ENCODE measurements at places on chromosomes 5 and 9. TPM values are rescaled to one million over a fixed set of nuclear protein-coding genes. Genes with fewer than 3 reads are reported as not detected.
A peak's percentile ranks its signal among the peaks of the same experiment; 100 is the strongest.

GRCh38 chr5:10537624-10538023 is 26.2 kb upstream of the ANKRD33B start:
- H3K36me3 ChIP-seq = no peaks in the 10 kb centered on the region
- H3K27ac ChIP-seq = no peak overlapping the region
- H3K4me1 ChIP-seq = no peaks in the 10 kb centered on the region

- DNase-seq = no peak
- H3K27me3 ChIP-seq = no peaks in the 10 kb centered on the region
- H3K4me1 ChIP-seq = no peaks in the 10 kb centered on the region
- no peak overlapping the region for H3K4me3 ChIP-seq
- no peak overlapping the region for H3K27ac ChIP-seq
These were observed 266.1 kb downstream of the GRIA1 start for GRCh38 chr5:153756540-153756939.

DNA sequence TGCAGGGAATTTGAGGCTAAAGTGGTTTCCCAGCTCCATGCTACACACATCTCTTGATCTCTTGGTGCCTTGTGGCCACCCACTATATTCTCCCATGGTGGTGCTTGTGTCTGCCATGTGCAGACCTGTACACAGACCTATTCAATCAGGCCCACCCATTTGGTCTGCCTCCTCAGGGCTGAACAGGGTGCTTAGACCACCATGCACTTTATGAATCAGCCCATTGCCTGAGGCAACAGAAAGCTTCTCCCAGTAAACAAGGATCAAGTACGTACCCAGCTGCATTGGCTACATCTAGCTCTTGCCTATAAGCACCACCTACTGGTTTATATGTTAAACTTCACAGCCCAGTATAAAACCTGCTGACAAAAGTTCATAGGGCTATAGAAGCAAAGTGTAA is 664.3 kb upstream of the EDIL3 start:
- H3K27me3 ChIP-seq = no peaks in the 10 kb centered on the region
- peak; percentile 4 for DNase-seq
- H3K4me3 ChIP-seq = no peak overlapping the region
- H3K4me1 ChIP-seq = no peaks in the 10 kb centered on the region
- no peak overlapping the region for H3K27ac ChIP-seq
- H3K36me3 ChIP-seq = no peaks in the 10 kb centered on the region

- H3K27ac ChIP-seq = no peak overlapping the region
- peaks cover 2% of the 10 kb centered on the region for H3K36me3 ChIP-seq
- H3K4me3 ChIP-seq = no peak overlapping the region
- no peaks in the 10 kb centered on the region for H3K27me3 ChIP-seq
These were observed 62.3 kb upstream of the STXBP1 start for GRCh38 chr9:127549751-127550150.

DNA sequence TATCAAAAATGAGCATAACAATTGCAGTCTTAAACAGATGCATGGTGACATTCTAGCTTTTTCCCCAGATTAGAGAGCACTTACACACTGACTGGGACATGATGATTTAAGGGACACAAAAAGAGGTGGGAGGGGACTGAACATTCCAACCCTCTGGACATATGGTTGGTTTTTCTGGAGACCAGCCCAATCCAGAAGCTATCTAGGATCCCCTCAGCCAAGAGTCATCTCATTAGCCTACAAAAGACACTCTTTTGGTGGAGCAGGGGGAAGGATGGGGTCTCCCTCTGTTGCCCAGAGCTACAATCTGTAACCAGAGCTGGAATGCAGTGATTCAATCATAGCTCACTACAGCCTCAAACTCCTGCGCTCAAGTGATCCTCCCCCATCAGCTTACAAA is 97.3 kb upstream of the IQGAP2 start:
- no peaks in the 10 kb centered on the region for H3K27me3 ChIP-seq
- H3K36me3 ChIP-seq = no peaks in the 10 kb centered on the region
- H3K27ac ChIP-seq = no peak overlapping the region
- no peak overlapping the region for H3K4me3 ChIP-seq
- no peak for DNase-seq

- H3K4me1 ChIP-seq = peaks cover 9% of the 10 kb centered on the region
- no peak overlapping the region for H3K27ac ChIP-seq
- H3K27me3 ChIP-seq = peaks cover 6% of the 10 kb centered on the region
- no peak for DNase-seq
- H3K4me3 ChIP-seq = no peak overlapping the region
These were observed 16.5 kb upstream of the ODF2 start for GRCh38 chr9:128439273-128439672.

DNA sequence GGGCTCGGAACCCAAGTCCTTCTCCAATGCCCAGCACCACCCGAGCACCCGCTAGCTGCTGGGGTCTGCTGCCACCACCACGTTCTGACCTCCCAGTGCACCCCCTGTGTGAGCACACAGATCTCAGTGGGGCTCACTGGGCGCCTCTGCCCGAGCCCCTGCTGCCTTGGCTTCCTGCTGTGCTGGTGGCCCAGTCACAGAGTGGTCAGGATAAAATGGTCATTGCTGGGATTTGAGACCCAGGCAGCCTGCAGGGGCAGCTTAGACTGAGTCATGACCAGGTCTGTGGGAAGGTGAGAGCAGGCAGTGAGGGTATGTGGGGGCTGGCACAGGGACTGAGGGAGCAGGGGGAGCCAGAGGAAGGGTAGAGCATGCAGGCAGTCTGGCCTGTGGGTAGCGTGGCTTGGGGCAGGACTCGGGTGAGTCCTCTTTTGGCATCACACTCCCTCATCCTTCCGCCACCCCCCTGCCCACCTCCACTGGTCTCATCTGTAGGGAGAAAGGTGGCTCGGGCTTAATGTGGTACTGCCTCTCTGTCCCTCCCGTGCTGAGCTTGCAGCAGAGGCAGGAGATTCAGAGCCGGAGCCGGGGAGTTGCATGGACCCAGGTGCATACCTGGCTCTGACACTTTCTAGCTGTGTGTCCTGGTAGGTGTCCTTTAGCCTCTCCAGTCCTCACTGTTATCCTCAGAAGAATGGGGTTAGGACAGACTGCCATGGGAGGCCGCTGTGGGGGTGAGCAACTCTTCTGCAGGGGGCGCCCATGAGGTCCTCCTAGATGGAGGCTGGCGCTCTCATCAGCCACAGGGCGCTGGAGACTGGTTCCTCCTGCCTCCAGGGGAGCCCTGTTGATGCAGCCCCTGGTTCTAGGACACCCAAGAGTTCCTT is 32.1 kb downstream of the USP20 start:
- H3K36me3 ChIP-seq = no peaks in the 10 kb centered on the region
- no peak for DNase-seq
- no peak overlapping the region for H3K27ac ChIP-seq
- no peaks in the 10 kb centered on the region for H3K4me1 ChIP-seq
- no peak overlapping the region for H3K4me3 ChIP-seq

- no peak overlapping the region for H3K27ac ChIP-seq
- no peak for DNase-seq
- H3K27me3 ChIP-seq = no peaks in the 10 kb centered on the region
- no peaks in the 10 kb centered on the region for H3K4me1 ChIP-seq
- no peak overlapping the region for H3K4me3 ChIP-seq
- no peaks in the 10 kb centered on the region for H3K36me3 ChIP-seq
These were observed 1726.4 kb upstream of the NUDT12 start for GRCh38 chr5:105288946-105289345.

PCDHB9 gene
- total RNA-seq = 0.18 TPM

NR3C1 gene
- 30.0 TPM for total RNA-seq

SMC2 gene
- total RNA-seq = 66.8 TPM

ITK gene
- total RNA-seq = not detected

Measured in HepG2 (cell line).